ENCODE measurements at places on chromosomes 1 and 21.

DNA sequence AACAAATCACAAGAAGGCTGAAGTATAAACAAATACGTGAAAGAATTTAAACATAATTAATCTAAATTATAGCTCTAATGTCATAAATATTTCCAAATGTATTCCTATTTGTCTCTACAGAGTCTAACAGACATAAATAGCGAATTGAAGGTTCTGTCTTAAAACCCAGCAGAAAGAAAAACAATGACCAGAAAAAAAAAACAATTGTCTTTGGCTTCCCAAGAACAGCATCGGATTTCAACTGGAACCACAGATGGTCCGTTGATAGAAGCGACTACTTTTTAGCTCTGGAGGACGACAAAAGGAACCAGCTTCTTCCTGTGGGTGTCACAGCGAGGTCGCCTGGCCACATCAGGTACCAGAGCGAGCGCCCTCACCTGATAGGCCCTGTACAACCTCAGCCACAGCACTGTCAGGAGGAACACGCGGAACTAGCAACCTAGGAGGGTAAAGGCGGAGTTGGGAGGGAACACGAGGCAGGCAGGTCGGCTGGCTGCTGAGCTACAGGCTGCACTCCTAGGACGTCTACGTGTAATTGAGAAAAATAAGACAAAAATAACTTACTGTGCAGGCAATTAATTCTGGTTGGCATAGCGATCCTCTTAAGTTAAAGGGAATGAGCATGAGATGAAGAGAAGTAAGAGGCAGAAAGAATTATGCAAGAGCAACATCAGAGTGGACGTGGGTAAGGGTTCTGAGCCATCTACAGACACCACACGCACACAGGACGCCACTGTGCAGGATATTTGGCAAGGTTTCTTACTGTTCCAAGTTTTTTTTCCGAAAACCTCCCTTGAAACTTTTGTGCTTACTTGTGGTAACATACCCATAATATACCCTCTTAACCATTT is 16.7 kb upstream of the PRDM15 start:
- no peak for DNase-seq

- DNase-seq: no peak
These were observed 6.7 kb upstream of the CTRC start for GRCh38 chr1:15431571-15431948.

- DNase-seq: no peak
These were observed 21.4 kb downstream of the XKR8 start for GRCh38 chr1:27981145-27981544.

- peak; percentile 35 for DNase-seq
These were observed 455 bp downstream of the UCHL5 start for GRCh38 chr1:193058529-193059281.

- no peak for DNase-seq
These were observed 9.9 kb downstream of the SH2D2A start for GRCh38 chr1:156806512-156807440.

DNA sequence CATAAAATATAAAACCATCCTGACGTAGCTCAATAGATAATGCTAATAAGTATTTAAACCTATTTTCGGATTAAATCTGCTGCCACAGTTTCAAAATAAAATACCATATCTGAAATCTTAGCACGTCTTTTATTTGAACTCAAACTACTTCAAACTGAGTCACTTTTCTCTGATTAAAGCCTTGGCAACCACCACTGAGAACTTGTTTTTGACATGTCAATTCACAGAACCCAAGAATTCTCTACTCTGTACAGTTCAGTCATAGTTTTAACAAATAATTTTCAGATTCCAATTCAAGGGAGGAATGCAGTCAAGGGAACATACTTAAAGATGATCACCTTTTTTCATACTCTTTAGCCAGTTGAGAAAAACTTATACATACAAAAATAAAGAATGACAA is 643.2 kb downstream of the KCNT2 start:
- DNase-seq: no peak

GRCh38 chr1:115145226-115145625 is 55.9 kb upstream of the TSPAN2 start:
- DNase-seq: no peak

DNA sequence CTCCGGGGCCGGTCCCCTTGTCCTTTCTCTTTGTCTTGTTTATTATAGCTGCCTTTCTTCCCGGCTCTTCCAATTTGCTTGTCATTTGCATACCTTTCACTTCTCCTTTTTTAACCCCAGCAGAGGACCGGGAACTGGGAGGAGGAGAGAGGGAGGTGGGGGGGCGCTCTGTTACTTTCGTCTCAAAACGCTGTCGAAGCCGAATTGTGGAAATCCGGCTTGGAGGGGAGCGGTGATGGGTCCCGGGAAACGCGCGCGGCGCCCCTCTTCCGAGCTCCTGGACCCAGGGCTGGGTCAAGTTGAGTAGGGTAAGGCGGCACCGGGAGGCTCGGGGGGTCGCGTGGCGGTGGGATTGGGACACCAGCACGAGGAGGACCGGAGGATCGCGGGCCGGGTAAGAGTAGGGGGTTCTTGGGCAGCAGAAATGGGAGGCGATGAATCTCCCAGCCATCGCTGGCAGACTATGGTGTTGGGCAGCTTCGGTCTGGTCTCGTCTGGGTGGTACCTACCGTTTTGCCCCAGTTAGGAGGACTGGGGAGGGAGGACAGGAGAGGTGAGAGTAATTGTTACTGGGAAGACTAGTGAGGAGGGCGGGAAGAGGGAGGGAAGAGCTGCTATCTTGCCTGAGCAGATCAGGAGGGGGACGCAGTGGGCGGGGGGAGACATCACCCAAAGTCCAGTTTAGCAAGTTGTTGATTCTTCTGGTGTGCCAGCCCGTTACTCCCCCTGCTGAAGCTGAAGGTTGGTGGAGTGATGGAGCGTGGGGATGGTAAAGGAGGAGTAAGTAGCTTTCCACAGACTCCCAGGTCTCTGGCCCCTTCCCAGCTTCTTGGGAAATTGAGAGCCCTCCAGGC is 1.5 kb downstream of the PROX1 start:
- peak; percentile 70 for DNase-seq

DNA sequence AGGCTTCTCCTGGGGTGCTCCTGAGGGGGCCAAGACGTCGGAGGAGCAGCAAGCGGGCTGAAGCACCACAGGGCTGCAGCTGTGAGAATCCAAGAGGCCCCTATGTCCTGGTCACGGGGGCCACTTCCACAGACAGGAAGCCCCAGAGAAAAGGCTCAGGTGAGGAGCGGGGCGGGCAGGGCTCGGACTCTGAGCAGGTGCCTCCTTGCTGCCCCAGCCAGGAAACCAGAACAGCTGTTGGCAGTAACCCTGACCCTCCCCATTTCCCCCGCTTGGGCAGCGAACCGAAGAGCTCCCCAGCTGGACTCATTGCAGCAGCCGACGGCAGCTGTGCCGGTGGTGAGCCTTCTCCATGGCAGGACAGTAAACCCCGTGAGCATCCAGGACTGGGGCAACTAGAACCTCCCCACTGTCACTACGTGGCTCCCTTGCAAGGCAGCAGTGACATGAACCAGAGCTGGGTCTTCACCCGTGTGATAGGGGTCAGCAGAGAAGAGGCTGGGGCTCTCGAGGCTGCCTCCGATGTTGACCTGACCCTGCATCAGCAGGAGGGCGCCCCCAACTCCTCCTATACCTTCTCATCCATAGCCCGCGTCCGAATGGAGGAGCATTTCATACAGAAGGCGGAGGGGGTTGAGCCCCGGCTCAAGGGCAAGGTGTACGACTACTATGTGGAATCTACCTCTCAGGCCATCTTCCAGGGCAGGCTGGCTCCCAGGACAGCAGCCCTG is 625 bp downstream of the KLHDC7A start:
- no peak for DNase-seq

DNA sequence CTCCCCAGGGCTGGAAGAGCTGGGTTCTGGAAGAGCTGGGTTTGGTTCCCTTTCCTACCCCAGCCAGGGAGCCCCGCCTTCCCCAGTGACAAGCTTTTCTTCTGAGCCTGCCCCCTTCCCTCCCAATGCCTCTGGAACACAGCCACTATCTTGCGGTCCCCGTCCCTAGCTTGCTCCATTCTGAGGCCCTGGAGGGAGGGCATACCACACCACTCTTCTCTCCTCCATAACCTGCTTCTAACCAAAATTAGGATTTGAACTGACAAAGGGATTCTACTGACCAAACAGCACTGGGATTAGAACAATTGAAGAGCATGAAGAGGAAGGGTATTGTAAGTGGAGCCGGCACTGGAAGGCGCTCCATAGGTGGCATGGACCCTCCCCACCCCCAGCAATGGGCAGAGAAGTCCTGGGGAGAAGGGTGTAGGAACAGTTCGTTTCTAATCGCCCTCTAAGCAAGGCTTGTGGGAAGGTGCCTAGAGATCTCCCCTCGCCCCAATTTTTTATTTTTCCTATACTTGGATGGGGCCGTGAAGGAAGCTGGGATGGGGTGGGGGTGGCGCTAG is 690 bp downstream of the C1orf216 start:
- no peak for DNase-seq

GRCh38 chr1:2104621-2105427 is 54.6 kb downstream of the PRKCZ start:
- peak; percentile 92 for DNase-seq

DNA sequence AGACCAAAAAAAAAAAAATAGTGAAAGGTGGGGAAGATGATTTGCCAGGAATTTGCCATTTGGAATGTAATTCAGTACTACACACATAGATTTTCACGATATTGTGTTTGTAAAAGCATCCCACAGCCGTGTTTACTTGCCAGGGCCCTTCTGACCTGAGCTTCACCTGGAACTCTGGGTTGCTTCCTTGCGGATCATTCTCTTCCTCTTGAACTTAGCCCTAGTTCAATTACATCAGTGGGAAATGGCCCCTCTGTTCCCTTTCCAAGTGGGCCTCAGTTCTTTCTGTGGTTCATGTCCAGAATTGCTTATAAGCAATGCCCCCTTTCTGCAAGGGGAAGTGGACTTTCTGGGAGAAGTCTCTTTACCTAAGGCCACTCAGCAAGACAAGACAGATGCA is 41.0 kb downstream of the ABCA4 start:
- DNase-seq: no peak

GRCh38 chr1:5961601-5962000 is 30.6 kb downstream of the NPHP4 start:
- no peak for DNase-seq

DNA sequence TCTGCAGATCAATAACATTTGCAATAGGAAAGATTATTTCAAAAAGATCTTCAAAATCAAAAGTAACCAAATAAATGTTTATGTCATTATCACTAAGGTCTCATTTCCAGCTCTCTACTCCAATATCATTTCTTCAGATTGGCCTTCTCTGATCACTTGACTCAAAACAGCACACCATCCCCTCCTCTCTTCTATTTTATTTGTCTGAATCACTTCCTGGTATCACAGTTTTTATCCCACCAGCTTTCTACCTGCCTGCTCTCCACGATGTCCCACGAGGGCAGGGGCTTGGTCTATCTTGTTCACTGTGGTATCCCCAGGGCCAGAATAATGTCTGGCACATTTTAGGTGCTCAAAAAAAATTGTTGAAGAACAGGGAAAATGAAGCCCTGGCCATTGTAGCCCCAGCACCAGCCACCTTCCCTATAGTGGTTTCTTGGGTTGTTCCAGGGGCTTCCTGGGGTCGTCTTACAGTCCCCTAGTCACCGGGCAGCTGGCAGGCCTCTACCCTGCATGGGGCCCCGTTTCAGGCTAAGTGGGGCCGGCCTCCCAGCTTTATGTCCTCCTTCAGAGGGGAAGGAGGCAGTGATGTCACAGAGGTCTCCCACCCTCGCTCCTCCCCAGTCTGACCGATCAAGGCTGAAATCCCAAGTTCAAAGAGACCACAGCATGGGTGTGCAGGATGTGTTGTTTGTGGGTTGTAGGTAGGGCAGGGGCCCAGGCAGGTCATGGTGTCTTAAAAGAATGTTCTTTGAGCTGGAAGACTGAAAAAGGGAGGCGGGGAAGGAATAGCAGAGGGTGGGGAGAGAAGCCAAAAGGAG is 3.5 kb upstream of the PADI1 start:
- DNase-seq: no peak

- no peak for DNase-seq
These were observed 188.3 kb upstream of the CAMK1G start for GRCh38 chr1:209395169-209395568.

DNA sequence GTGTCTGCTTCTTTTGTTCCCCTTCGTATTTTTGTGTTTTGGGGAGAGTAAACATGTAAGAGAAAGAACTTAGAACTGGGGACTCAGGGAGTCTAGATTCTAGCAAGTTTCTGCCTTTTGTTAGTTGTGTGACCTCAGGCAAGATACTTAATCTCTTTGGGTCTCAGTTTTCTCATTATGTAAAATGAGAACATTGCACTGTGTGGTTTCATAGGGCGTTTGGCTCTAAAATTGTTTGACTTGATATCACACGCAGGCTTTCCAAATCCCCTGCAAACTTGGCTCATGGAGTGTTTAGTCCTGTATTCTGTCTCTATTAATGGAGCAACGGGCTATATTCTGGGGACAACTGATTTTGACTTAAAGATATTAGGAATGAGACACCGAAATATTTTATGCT is 57.7 kb downstream of the NTNG1 start:
- DNase-seq: no peak

DNA sequence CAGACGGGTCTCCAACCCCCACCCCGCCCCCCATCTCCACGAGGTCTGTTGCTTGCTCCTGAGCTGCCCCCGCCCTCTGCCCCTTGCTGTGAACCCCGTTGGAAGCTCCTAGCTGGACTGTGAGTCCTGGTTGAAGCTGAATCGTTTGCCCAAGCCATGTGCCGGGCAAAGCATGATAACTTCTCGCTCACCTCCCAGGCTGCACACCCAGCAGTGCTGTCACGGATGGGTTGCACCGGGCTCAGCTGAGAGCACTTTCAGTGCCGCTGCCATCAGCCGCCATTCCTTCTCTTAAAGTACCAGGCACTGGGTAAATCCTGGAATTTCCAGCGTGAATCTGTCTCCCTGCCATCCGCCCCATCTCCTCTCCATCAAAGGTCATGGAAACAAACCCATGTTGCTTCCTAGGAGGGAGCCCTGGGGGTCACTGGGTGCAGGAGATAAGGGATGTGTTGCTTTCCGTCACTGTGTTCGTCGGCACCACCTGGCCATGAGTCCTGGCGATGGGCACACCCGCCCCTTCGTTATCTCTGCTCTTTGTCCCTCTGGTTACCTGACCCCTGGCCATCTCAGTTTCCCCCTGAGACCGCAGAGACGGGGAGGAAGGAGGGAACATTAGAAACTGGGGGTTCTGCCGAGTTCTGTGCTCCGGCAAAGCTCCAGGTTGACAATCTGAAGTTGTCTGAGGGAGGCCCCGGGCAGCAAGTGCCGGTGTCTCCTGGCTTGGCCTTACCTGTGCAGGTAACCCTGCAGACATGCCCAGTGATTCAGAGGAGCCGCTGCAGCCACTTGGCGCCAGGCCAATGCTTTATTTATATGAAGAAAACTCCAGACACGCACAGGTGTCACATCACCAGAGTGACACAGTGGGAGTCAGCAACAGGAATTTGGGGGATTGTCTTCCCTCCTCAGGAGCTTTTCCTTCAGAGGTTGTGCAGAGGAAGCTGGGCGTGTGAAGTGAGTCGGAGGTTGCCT is 2.7 kb downstream of the PDE9A start:
- no peak for DNase-seq
